GM03348 (cell line): ENCODE measurements at places on chromosomes 6 and 20.

DNA sequence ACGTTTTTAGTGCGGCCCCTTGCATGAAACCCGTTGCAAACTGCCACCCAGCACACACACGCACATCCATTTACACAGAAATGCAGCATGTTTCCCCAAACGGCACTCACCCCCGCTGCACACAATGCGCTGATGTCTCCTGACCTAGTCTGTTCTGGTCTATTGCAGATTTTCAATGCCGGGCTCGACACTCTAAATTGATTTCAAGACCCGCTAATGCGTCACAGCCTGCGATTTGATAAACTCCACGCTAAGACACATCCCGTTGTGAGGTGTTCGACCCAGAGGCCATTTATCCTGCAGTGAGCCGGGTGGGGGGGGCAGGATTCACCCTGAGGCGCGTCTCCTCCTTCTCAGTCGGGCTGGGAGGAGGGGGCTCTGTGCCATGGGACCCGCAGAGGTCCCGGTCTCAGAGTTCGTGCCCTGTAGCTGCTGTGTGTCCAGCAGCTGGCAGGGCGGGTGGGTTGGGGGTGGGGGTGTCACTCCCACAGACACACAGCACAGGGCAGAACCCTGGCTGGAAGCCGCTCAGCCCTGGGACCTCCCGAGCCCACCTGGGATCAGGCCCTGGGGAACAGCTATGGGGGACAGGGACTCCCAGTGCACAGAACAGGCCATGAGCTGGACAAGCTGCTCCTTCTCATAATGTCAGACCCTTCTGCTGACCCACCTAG lies 367.9 kb downstream of the PREX1 start:
- no peak for DNase-seq

- no peak for DNase-seq
Measured at GRCh38 chr6:11092668-11093375, 812 bp upstream of the SMIM13 start.

GRCh38 chr6:141925001-141925400 lies 207.7 kb upstream of the GJE1 start:
- DNase-seq: peak; percentile 5

DNA sequence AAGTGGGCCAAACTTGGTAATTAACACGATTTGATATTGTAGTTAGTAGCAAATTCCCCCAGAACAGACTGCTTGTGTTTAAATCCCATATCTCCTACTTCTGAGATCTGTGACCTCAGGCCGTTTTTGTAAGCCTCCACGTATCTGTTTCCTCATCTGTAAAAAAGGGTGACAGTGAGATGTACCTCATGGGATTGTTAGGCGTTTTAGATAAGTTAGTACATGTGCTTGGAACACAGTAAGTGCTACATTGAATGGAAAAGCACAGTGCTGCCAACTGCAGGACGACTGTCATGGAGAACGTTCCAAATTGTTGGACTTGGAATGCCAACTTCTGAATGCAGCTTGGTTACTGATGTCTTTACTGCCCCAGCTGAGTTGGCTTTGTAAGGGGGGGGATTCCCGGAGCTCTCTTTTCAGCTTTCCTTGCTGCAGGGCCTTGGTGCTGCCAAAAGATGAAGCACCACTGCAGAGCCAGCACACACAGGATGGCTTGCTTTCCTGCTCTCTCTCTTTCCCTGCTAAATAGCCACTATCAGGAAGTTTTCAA lies 108.6 kb downstream of the OPN5 start:
- no peak for DNase-seq

DNA sequence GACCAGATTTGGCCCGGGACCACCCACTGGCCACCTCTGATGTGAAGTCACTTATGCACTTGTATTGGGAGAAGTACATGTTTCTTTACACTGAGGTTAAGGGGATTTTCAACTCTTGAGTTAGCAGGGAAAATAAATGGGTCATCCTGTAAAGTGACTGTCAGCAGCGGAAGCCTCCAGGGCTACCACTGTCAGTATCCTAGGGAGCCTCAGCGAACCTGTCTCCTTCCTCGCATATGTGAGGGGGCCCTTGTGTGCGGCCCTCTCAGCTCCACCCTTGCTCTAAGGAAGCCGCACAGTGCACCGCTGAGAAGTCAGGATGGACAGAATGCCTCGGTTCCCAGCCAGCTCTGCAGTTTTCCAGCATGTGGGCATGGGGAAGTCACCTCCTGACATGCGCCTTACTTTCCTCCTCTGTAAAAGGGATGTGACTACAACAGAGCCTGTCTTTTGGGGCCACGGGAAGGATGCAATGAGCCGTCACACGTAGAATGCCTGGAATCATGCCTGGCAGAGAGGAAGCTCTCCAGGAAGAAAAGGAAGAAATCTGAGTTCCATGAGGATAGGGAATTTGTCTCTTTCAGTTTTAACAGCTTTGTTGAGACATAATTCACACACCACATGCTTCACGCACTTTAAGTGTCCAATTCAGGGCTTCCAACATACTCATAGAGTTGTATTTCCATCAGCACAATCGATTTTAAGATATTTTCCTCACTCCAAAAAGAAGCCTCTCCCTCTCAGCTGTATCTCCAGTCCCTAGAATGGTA lies 115.4 kb downstream of the SYCP2 start:
- no peak for DNase-seq

GRCh38 chr6:149150801-149151398 lies 166.6 kb upstream of the TAB2 start:
- no peak for DNase-seq

GRCh38 chr20:572727-573126 lies 29.1 kb upstream of the CSNK2A1 start:
- no peak for DNase-seq

- no peak for DNase-seq
Measured at GRCh38 chr20:4303136-4303535, 287.8 kb upstream of the RNF24 start.

DNA sequence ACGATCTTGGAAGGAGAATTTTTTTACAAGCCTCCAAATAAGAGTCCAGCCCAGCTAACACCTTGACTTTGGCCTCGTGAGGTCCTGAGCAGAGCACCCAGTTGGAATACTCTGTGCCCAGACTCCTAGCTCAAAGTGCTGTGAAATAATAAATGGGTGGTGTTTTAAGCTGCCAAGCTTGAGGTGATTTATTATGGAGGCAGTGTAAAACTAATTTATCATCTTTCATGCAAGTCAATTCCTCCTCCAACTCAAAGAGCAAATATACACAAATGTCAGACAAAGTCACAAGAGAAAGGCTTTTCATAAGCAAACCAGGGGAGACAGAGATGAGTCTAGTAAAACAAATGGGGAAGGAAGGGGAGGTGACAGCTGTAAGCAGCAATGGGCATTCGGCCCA lies 12.7 kb downstream of the ABT1 start:
- no peak for DNase-seq

DNA sequence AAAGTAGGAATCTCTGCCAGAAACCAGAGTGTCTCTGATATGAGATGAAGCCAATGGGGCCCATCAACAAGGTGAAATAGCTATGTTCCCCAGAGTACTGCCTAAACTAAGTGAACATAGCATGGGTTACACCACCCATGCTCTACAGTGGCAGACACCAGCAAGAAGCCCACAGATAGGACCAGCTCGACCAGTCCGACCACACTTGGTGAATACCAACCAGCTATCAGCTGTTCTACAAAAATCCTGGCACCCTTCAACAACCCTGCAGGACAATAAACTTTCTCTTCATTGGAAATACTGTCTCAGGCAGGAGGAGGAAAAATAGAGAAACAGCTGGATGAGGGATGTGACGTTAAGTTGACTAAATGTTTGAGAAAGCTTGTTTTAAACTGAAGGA lies 311.4 kb downstream of the EPM2A start:
- DNase-seq: no peak

DNA sequence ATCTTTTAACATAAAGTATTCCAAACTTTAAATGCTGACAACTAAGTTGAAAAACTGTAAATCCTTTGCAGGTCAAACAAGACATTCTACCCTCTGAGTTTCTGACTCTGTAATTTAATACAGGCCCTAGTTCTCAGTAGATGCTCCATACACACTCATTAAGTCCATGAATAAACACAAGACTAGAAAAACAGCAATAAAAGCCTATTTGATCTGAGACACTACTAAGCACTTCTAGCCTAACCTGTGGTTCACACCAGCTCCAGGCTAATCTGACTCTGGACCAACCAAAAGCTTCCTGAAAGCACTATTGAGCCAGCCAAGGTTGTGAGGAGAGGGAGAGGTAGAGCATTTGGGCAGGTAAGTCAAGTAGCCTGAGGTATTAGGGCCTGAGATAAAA lies 103.9 kb downstream of the EPM2A start:
- DNase-seq: no peak

GRCh38 chr6:6284221-6284966 lies 36.1 kb downstream of the F13A1 start:
- DNase-seq: no peak

- DNase-seq: no peak
Measured at GRCh38 chr6:4543596-4543995, 232.6 kb upstream of the CDYL start.
